Uterus (tissue), 4 donors: ENCODE measurements at places on chromosomes 4 and X. TPM values are rescaled to one million over a fixed set of nuclear protein-coding genes. Genes with fewer than 3 reads are reported as not detected.

CCDC160 gene
- not detected for total RNA-seq

PLP1 gene
- total RNA-seq: 0.88 TPM

- no peak for DNase-seq
These were observed 23.1 kb downstream of the EVC2 start for GRCh38 chr4:5685296-5685695.

DNA sequence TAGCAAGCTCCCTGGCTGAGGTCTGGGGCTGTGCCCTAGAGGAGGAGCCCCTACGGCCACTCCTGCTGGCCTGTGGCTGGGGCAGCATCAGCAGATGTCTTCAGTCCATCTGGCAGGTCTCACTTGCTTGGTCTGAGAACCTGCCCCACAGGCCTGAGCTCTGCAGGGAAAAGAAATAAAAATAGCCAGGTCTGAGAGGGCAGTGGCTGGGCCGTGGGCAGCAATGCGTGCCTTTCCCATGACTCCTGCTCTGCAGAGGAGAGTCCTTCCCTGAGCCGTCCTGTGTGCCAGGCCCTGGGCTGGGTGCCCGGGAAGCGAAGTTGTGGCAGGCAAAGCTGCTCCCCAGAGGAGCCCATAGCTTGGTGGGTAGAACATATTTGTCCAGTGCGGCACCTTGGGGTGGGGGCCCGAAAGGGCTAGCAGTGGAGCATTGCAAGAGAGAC, 11.3 kb upstream of the KIAA0232 start:
- peak; percentile 49 for DNase-seq

DNA sequence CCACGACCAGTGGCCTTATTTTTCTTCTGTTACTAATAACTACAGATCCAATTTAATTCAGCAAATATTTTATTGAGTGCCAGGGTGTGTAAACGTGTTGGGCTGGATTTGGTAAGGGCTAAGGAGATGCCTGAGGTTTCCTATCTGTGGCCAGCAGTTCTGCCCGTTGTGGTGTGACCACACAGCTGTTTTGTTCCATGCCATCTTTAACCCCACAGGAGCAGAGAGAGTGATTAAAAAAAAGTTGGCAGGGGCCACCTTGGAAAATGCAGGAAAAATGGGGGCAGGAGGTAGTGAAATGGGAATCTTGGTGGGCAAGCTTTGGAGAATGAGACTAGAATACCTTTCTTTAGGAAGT, 1.1 kb downstream of the PLAC8 start:
- DNase-seq: no peak

GRCh38 chr4:6714954-6715353, 1.0 kb upstream of the BLOC1S4 start:
- no peak for DNase-seq

CFAP47 gene
- 0.59 TPM for total RNA-seq

GRCh38 chrX:122248681-122249080, 935.4 kb upstream of the GRIA3 start:
- no peak for DNase-seq

- DNase-seq: no peak
These were observed 879.7 kb downstream of the RPA4 start for GRCh38 chrX:97763391-97763790.

DNA sequence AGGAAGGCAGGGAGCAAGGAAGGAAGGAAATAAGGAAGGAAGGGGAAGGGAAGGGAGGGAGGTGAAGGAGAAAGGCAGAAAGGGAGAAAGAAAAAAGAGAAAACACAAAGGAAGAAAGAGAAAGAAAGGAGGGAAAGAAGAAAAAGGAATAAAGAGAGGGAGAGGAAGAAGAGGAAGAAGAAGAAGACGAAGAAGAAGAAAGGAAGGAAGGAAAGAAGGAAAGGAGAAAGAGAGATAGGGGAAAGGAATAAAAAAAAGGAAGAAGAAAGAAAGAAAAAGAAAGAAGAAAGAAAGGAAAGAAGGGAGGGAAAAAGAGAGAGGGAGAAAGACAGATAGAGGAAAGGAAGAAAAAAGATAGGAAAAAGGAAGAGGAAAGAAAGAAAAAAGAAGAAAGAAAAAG, 128.0 kb downstream of the MXRA5 start:
- DNase-seq: no peak

GRCh38 chr4:24963277-24963676, 50.4 kb upstream of the CCDC149 start:
- DNase-seq: no peak

CXCL8 gene
- not detected for total RNA-seq

CTAG1B gene
- total RNA-seq: not detected

LAMP2 gene
- 155 TPM for total RNA-seq

FGFR3 gene
- 6.1 TPM for total RNA-seq

DNA sequence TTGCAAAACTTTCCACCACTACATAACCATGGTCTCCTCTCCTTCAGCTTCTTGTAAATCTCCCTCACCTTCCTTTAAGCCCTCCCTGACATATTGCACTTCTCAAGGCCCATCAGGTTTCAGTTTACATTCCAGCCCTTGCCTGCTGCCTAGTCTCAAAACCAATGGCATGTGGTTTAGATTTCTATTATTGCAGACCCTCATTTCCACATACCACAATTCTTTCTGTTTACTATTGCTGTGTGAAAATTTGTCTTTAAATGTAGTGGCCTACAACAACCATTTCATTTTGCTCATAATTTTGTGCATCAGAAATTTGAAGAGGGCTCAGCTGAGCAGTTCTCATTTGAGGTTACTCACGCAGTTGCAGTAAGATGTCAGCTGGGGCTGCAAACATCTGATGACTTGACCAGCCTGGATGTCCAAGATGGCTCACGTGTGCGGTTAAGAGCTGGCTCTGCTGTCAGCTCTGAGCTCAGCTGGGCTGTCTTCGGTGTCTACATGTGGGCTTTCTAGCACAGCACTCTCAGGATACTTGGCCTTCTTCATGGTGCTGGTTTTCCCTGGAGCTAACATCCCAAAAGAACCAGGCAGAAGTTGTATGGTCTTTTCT, 29.9 kb upstream of the SOD3 start:
- no peak for DNase-seq

SNCA gene
- total RNA-seq: 18.7 TPM

- peak; percentile 18 for DNase-seq
These were observed 34.1 kb downstream of the SPINK2 start for GRCh38 chr4:56787380-56787779.

TCEAL5 gene
- total RNA-seq: not detected

SPANXC gene
- total RNA-seq: not detected

DNA sequence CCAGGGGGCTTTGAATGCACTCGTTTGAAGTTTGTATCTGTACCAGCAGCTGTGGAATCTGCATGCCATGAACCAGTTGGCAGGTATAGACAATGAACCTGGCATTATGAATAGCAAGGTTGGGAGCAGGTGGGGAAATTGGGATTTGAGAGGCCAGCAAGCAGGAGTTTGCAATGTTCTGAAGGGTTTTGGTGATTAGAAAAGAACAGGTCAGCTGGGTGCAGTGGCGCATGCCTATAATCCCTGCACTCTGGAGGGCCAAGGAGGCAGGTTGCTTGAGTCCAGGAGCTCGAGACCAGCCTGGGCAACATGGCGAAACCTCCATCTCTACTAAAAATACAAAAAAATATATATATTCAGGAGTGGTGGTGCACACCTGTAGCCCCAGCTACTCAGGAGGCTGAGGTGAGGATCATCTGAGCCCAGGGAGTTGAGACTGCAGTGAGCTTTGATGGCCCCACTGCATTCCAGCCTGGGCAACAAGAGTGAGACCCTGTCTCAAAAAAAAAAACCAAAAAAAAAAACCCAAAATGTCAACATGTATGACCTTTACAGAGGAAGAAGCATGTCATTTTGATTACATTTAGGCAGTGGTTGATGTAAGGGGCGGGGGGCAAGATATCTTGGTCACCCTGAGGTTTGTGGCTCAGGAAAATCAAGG, 63.9 kb downstream of the TSC22D3 start:
- no peak for DNase-seq

USP17L19 gene
- not detected for total RNA-seq

- no peak for DNase-seq
These were observed 30.8 kb downstream of the GPM6B start for GRCh38 chrX:13786048-13786447.

- no peak for DNase-seq
These were observed 49.5 kb downstream of the JADE3 start for GRCh38 chrX:46961574-46962283.

GRCh38 chr4:6422866-6423265, 49.5 kb downstream of the PPP2R2C start:
- DNase-seq: no peak

DNA sequence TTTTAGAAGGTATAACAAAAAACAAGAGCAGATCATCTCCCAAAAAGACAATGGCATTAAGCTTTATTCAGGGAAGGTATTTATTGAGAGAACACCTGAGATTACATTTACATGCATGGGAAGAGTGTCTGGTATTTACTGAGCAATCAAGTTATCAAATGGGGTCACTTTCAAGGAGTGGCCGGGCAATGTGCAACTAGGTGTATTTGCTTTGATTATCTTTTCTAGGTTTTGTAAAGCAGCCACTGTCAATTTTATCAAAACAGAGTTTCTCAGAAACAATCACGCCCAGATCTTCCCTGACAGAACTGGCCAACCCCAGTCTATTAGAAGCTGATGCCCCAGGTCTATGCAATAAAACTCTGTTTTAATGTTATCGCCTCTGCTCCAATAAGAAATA, 169.5 kb downstream of the GLRA2 start:
- DNase-seq: no peak

DNA sequence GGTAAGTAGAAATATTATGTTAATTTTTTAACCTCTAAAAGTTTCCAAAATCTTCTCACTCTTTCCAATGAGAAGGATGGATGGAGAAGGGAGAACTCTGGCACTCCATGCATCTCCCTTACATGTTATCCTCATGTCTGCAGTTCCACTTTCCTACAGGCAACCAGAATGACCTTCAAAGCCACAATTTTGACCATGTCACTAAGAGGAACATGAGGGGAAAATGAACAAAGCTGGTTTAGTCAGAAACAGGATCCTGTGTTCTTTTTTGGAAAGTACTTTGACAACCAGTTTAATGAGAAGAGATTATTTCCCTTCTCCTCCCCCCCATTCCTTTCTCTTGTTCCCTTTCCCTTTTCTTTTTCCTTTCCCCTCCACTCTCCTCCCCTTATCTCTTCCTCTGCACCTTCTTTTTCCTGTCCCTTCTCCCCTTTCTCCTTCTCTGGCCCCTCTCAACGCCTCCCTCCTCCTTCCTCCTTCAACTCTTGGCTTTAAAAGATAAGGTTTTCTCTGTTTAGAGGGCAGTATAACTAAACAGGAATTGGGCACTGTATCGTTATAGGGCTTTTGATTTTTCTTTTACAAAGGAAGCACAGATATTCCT, 42.5 kb downstream of the DTHD1 start:
- DNase-seq: no peak

DNA sequence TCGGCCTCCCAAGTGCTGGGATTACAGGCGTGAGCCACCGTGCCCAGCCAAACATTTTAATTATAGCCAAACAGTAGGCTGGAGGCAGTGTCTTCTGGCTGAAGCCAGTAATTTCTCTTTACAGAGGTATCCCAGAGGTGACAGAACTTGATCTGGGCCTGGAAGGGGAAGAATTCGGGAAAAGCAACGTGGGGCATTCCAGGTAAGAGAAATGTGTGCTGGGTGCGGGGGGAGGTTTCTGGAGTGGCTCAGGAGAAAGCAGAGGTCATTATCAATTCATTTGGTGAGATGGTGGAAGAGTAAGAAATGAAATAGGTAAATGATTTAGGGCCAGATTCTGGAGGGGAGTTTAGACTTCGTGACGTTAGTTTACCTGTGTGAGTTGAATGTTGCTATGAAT, 2.4 kb downstream of the PRIMPOL start:
- DNase-seq: no peak

MAMLD1 gene
- 0.77 TPM for total RNA-seq

GRCh38 chr4:168841000-168841671, 168.9 kb downstream of the CBR4 start:
- DNase-seq: no peak

SLC49A3 gene
- 3.5 TPM for total RNA-seq

DNA sequence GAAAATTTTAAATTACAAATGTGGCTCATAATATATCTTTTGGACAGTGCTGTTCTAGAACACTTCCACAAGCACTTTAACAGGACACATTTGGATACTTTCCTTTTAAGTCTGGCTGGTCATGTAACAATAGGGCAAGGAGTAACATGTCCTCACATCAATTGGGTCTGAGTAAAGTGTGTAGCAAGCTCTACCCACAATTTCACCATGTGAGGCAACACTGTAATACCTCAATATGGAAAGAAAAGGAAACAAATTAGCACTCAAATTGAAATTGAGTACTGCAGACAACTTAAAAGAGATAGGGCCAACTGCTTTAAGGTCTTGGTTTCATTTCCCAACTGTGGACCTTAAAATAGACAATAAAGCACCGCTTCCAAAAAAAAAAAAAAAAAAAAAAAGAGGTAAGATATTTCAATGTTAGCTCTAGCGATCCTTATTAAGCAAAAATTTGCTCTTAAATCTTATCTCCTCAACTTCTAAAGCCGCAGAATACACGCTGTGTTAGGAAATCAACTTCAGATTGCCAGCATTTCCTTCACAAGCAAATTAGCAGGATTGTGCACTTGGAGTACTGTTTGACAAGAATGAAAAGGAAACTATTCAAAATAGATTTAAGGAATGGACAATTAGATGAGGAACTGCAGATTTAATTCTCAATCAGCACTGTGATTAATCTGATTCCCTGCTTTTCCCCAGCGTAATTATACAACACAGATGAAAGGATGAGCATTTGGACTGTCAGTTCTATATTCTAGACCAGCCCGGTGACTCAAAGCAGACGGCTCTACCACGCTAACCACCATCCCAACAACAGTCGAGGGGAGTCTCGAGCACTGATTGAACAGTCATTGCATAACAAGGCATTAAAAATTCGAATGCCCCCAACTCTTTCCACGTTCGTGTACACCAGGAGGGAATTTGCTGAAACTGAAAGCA, 1.6 kb downstream of the CASK start:
- no peak for DNase-seq

- DNase-seq: no peak
These were observed 71.8 kb upstream of the PTPN13 start for GRCh38 chr4:86522349-86522748.

DNA sequence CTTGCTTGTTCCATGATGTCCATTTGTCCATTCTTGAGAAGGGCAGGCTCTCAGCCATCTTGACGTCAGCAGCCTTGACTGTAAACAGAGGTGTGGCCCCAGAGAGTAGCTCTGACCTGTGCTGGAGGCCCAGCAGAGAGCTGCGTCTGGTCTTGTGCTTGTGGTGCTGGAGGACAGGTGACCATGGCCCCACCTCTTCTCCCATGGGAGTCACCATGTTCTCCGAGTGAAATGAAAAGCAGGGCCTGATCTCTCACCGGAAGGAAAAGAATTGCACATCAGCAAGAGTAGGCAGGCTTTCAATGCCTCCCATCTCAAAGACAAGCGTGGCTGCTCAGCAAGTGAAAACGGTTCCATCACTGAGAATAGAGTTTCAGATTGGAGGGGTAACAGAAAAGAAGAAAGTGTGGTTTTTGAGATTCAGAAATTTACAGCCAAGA, 11.5 kb downstream of the PARM1 start:
- no peak for DNase-seq

DNA sequence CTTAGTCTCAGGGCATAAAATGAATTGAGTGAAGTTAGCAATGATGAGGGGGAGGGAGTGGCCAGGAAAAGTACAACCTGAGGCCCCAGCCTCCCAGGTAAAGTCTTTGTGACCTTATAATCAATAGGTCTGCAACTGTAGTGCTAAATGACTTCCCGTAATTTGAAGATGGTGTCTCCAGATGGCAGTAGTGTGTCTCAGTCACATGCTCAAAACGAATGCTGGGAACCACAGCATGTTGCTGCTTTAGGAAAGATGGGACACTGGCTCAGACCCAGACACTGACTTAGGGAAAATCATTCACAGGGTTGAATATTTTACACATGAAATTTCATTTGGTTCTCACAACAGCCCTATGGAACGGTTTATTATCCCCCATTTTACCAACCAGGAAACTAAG, 10.3 kb downstream of the SRPX2 start:
- DNase-seq: no peak

MEPE gene
- not detected for total RNA-seq
